ENCODE measurements at places on chromosomes 6 and 20.

DNA sequence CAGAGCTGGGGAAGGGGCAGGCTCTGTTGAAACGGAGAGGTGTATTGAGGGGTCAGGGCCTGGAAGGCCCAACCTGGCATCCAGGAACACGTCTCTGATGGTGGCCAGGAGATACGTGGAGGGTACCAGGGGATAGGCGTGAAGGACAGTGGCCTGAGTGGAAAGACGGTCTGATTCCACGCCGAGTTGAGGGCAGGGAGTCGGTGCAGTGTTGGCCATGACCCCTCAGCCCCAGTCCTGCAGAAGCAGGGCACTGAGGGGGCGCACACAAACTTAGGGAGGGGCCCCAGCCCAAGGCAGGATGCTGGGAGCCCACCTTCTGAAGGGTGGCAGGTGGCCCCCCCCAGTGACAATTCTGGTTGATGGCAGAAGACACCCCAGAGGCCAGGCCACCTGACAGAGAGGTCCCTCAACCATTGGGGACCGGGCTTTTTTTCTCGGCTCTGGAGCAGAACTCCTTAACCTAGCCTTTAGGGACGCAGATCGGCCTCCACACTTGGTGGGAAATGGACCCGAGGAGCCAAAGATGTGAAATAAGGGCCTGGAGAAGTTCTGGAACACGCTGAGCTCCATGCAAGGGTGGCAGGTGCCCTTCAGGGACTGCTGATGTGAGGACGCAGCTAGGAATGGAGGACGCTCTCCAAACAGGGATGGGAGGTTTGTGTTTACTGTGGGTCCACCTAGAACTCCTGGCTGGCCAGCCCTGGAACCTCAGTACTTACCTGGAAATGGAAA lies 91.0 kb downstream of the TMEM242 start:
- DNase-seq = no peak

DNA sequence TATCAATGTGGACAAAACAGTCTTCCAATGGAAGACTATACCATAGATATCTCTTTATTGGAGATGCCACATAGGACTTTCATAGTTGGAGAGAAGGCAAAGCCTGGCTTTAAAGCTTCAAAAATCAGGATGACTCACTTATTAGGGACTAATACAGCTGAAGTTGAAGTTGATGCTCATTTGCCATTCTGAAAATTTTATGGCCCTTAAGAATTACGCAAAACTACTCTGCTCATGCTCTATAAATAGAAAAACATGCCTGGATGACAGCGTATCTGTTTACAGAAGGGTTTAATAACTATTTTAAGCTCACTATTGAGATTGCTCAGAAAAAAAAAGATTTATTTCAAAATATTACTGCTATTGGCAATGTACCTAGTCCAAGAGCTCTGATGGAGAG lies 155.5 kb upstream of the DST start:
- no peak for DNase-seq

GRCh38 chr20:45592574-45593189 lies 13.6 kb upstream of the WFDC8 start:
- peak; percentile 3 for DNase-seq

DNA sequence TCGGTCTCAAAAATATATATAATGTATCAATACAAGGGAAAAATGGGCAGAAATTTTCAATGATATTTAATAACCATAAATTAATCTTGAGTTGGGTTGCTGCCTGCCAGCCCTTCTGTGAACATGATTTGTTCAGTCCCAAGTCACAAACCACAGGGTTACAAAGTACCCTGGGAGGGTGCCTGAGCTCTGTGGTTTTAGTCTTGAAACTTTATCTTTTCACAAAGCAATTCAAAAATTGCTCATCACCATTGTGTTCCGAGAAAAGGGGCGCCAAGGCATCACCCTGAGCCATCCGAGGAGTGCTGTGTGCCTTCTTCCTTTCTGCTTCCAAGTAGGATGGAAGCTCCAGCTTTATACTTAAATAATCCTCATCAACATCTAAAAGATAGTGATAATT lies 141.6 kb upstream of the AKAP12 start:
- DNase-seq = peak; percentile 2

GRCh38 chr20:52439375-52439774 lies 247.8 kb upstream of the ZFP64 start:
- no peak for DNase-seq

GRCh38 chr6:32685603-32686002 lies 19.1 kb upstream of the HLA-DQB1 start:
- no peak for DNase-seq

DNA sequence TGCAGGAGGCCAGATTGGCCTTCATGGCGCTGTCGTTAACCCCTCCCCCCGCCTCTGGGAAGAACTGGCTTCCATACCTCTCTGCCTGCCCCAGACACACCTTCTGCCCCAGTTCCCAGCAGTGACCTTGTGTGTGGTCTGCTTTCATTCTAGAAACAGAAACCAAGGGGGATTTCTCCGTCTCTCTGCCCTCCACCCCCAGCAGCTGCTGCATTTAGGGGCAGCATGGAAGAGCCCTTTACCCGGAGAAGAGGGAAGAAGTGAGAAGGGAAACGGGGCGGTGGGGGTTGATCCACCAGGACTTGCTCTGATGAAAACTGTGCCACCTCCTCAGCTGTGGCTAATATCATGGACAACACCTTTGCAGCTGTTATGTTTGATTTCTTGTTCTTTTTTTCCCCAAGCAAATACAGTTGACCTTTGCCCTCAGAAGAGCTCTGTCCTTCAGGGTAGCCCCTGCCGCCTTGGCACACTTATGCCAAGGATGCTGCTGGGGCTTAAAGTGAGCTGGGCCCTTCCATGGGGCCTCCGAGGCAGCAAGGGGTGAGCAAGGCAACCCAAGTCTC lies 6.1 kb downstream of the GLP1R start:
- no peak for DNase-seq

DNA sequence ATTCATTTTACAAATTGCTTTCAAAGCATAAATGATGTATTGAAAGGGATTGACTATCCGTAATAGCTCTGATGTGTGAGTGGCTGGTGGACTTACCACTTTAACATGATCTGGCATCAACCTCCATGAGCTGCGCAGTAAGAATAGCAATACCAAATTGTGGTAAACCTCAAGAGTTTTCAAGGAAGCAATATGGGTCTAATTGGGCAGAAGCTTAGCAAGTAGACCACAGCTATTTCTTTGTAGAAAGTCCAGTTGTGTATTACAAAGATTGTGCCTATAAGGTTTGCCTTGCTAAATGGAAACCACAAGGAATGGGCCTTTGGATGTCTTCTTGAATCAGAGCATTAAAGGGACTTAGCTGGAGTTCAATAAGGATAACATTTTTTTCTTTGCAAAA lies 736.6 kb downstream of the KIF16B start:
- no peak for DNase-seq

All from stimulated activated CD8-positive, alpha-beta memory T cell treated with anti-CD3 and anti-CD28 coated beads, Interleukin-15, amount 100 ng/mL, for 48 hours (primary cell).